ENCODE measurements at places on chromosomes 7 and 10.

DNA sequence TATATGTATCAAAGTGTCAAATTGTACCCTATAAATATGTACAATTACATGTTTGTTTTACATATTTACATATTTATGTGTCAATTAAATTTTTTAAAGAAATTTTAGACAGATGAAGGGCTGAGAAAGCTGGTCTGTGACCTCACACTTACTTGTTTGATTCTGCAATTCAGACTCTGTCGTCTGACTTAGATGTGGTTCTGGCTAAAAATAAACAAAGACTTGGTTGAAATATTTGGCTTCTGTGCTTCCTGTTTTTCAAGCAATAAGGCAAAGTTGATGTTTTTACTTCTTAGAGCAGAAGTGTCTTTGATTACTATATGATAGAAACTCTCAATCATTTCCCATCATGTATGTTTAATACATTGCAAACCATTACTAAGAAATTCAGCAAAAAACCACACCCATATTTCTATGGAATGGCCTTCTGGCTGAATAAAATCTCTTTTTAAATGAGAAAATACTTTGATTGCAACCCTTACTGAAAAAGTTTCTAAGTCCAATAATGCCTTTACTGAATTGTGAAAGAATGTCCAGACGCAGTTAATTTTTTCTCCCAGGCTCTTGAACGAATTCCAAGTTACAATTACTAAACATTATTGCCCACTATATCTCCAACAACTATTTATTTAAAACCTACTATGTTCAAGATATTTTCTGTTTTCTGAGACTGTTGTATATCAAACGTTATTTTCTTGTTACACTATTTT lies 59.5 kb upstream of the PRKG1 start:
- no peak for DNase-seq

- DNase-seq = no peak
Observed at GRCh38 chr10:60664859-60665258, 113.4 kb upstream of the CDK1 start.

GRCh38 chr7:133805426-133805825 lies 321.7 kb upstream of the LRGUK start:
- DNase-seq = no peak

- DNase-seq = no peak
Observed at GRCh38 chr7:150849204-150849775, 3.0 kb upstream of the AOC1 start.

- no peak for DNase-seq
Observed at GRCh38 chr10:14569274-14570060, 205.2 kb downstream of the FAM107B start.

DNA sequence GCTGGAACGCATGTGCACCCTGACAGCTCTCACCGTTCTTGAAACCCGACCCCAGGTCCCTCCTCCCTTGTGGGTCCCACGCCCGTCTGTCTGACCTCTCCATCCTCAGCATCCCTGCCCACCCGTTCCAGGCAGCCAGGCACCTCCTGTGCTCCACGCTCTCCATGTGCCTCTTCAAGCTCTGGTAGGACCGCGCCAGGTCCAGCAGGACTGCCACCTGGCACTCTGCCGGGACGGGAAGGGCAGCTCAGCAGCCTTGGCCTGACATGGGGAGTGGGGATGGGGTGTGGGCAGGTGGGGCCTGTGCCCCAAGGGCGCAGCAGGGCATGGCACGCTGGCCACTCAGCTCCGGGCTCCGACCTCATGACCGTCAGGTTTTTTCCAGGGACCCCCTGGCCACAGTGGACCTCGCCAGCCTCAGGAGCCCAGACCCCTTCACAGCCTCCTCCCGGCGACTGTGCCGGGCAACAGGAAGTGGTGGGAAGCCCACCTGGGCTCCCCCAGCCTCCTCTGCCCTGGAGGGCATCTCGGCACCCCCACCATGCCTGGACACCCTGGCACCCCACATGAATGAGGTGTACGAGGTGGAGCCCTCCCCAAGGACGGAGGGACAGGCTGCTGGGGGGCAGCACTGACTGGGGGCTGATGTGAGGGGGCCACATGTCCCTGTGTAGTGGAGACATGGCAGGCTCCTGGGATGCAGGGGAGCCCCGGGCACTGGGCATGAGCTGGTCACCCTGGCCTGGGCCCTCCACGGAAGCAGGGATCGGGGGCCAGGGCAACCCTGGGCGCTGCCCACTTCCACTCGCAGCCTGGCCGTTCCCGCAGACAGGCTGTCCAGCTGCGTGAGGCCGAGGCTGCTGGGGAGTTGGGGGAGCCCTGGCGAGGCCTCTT lies 25.1 kb upstream of the NKX6-2 start:
- DNase-seq = no peak

GRCh38 chr10:77771450-77771849 lies 133.8 kb upstream of the KCNMA1 start:
- no peak for DNase-seq

- DNase-seq = no peak
Observed at GRCh38 chr7:125462615-125463014, 533.0 kb upstream of the POT1 start.

DNA sequence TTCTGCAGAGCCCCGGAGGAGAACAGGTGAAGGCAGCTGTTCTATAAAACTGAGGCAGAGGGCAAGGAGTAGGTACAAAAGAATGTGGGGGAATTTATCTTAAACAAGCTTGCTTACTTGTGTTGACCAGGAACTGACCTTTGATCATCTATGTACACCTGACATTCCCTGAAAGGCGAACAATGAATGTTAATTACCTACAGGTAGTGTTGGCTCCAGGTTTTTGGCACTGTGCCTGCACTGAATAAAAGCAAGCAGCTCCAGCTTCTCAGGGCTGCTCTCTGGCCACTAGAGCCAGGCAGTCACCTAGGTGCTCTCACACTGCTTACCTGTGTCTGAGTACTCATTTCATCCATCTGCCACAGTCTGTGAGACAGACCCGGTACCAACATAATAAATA lies 87.0 kb downstream of the RAPGEF5 start:
- DNase-seq = no peak

- DNase-seq = no peak
Observed at GRCh38 chr7:36937754-36938563, 213.7 kb upstream of the AOAH start.

Measured in activated CD8-positive, alpha-beta memory T cell treated with anti-CD3 and anti-CD28 coated beads for 1 hour (primary cell).